Putamen (tissue), 1 donor: ENCODE measurements at places on chromosomes 6 and 20.

GRCh38 chr6:10613077-10613476 lies 81.3 kb downstream of the C6orf52 start:
- DNase-seq, result no peak

- DNase-seq, result no peak
Measured at GRCh38 chr6:15842727-15843117, 179.9 kb upstream of the DTNBP1 start.

DNA sequence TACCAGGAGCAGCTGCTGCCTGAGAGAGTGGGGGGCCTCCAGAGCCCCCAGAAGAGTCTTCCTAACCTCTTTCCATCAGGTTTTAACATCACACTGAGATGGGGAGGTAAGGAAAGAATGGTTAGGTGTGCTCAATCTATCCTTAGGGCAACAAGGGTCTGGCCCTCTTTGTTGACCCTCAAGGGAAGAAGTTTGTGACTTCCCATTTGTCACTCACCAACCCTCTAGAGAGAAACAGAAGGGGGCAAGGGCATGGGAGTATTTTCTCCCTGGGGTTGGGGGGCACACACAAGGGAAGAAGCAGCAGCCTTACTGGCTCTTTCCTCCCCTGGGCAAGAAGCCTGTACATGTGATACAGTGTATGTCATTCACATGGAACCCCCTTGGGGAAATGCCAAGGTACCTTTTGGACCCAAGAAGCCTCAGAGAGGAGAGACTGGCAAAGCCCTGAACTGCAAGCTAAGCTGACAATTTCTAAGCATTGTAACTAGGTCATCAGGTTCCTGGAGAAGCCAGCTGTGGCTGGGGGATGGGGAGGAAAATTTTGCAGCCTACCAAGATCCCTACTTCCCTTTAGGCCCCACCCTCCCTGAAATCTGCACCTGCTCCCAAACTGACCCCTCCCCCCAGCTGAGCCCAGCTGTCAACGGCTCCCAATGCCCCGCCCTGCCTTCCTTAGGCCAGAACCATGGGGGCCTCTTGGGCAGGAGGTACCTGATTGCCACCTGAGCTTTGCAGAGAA lies 14.5 kb downstream of the BCL2L1 start:
- no peak for DNase-seq

- DNase-seq, result no peak
Measured at GRCh38 chr6:5085648-5086293, 630 bp downstream of the PPP1R3G start.

DNA sequence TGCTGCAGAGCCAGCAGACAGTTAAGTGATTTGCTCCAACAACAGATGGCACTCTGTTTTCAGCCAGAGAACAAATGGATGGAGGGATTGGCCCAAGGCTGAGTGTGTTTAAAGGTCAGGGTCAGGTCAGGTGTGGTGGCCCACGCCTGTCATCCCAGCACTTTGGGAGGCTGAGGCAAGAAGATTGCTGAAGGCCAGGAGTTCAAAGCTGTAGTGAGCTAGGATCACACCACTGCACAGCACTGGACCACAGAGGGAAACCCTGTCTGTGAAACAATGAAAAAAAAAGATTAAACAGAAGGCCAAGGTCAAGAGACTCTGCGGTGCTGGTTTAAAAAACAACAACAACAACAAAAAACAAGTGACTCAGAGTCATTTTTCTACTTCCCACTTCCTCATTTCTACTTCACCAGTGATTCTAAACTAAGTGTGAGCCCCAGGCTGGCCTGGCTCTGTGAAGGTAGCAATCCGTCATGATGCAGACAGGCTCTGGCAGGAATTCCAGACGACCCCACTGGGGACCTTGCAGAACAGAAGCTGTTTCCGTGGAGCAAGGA lies 42.5 kb upstream of the ARMC2 start:
- DNase-seq, result no peak

GRCh38 chr6:135535989-135536414 lies 38.5 kb upstream of the AHI1 start:
- DNase-seq, result peak; percentile 30

- DNase-seq, result no peak
Measured at GRCh38 chr20:37531856-37532255, 4.2 kb upstream of the BLCAP start.

GRCh38 chr20:60246751-60247150 lies 288.5 kb downstream of the CDH26 start:
- DNase-seq, result no peak

DNA sequence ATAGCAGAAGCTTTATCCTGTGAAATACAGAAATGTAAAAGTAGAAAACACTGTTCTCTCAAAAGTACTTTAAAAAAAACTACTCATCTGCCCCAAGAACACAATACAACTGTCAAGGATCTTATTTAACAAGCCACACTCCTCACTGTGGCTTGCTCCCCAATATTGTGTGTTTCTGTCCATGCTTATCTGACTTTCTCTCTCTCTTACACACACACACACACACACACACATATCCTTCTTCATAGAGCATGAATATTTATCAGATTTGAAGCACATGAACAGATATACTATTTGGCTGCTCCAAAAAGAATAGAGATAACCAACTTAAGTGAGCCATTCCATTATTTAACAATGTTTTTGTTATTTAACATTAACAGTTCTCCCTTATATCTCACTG lies 3.6 kb upstream of the PHIP start:
- DNase-seq, result no peak

DNA sequence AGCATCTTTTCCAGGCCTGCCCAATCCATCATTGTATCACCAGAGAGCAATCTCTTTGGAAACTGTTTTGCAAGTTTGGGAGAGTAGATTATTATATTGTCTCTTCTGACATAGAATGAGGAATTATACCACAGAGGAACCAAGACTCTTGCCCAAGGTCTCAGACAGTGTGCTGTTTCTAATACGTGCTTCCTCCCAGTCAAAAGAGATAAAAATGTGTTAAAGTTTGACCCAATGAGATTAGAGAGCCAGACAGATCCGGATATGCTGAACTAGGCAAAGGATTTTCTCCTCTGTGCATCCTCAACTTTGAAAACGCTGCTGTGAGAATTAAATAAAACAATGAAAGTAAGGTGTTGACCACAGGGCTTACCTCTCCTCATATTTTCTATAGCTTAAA lies 18.6 kb upstream of the NT5E start:
- DNase-seq, result no peak

DNA sequence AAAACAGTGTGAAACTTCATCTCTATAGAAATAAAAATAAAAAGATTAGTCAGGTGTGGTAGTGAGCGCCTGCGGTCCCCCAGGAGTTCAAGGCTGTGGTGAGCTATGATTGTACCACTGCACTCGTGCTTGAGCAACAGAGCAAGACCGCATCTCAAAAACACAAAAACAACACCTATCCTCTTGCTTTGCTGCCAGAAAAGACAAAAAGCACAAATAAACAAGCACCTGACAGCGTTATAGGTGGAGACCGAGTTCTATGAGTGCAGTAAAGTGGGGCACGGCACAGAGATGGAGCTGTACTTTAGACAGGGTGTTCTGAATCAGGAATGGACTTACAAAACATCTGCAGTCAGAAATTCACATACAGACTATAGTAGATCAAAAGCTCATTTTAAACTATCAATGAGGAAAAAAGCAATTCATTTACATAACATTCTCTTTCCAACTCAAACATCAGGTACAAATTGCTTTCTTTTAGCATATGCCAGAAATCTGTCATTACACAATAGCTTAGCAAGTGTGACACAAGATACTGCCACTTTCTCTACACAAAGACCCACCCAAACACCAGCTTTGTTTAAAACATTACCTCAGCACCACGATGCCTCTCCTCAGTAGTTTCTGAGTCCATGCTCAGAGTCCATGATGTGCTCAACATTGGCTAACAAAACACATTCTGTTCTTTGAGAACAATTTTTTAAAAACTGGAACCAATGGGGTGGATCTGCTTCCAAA lies 10.1 kb downstream of the EZR start:
- no peak for DNase-seq

DNA sequence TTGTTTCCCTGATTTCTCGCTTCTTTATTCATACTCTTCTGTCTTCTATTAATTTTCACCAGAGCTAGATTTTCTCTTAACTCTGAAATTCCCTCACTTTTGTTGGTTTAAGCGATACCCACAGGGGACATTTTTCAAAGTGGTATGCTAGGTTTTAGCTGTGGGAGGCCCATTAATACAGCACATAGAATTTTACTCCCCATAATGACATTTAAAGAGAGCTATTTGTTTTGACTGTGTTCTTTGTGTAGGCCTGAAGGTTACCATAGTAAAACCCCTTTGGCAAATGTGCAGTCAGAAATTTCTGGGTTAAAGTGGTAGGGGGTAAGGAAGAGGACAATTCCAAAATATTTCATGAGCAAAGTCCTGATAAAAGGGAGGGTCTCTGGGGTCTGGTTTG lies 721.1 kb upstream of the CITED2 start:
- no peak for DNase-seq

DNA sequence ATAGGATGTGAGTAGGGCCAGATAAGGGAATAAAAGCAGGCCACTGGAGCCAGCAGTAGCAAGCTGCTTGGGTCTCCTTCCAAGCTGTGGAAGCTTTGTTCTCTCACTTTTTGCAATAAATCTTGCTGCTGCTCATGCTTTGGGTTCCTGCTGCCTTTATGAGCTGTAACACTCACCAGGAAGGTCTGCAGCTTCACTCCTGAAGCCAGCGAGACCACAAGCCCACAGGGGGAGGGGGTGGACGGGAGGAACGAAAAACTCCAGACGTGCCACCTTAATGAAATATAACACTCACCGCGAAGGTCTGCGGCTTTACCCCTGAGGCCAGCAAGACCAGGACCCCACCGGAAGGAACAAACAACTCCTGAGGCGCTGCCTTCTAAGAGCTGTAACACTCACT lies 1324.4 kb upstream of the EYS start:
- DNase-seq, result no peak

- no peak for DNase-seq
Measured at GRCh38 chr6:156587071-156587470, 190.1 kb upstream of the ARID1B start.

DNA sequence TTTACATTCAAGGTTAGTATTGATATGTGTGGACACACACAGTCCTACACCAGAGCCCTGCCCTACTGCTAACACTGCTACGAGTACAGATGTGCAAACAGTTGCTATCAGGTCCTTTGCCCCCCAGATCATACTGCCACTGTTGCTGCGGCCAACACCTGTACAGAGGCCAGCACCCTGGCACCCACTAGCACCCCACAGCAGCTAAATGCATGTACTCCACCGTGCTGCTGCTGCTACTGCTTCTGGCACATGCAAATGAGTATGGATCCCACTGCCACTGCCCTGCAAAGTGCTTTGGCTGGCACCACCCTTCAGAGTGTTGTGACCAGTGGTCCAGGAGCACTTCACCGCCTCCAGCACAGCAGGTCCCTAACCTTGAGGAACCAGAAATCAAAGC lies 621.9 kb downstream of the GRIK2 start:
- no peak for DNase-seq

GRCh38 chr6:147135211-147135681 lies 69.0 kb upstream of the STXBP5 start:
- DNase-seq, result no peak

- DNase-seq, result no peak
Measured at GRCh38 chr20:41213150-41213820, 75.9 kb downstream of the PLCG1 start.

GRCh38 chr20:32391003-32391402 lies 32.9 kb downstream of the ASXL1 start:
- no peak for DNase-seq
